Left hindlimb (tissue), 1 donor: ENCODE measurements at places on chromosomes 1 and 21.

GRCh38 chr1:36248250-36248894 lies 24.1 kb downstream of the THRAP3 start:
- DNase-seq: no peak

DNA sequence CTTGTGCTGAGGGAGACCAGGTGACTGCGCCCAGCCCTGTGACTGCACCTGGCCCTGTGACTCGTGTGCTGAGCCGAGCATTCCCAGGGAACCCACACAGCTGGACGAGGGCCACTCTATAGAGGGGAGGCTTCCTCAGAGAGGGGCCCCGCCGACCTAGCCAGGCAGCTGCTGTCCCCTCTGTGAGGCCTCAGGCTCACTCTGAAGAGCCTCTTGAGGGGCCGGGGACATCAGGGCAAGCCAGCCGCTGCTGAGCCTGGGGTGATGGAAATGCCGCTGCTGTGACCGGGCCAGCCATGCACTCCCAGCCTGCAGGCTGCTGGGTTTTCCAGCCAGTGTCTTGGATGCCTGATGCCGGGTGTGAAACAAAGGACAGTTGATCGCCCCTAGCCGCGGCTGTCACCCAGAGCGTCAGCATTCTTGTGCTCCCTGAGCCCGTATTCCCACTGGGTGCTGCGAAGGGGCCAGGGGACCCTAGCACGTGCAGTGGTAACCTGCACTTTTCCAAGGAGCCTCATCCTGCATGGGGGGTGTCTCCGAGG lies 17.5 kb downstream of the PFKL start:
- DNase-seq: no peak

DNA sequence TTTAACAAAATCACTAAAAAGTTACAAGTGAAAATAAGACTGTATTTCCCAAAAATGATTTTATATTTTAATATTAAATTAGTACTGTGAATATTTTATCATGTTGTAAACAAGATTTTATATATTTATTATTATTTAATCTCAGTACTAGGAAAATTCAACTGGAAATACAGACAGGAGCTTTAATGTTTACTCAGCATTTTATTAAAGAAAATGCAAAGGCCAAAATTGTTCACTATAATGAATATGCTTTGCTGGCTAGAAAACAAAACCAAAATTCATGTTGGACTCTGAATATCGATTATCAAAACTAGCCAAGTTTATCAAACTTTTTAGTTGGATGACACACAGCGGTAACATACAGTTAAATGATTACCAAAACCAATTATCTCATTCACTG lies 782.3 kb downstream of the AMY1C start:
- DNase-seq: no peak

GRCh38 chr1:226123212-226123560 lies 60.7 kb downstream of the H3-3A start:
- no peak for DNase-seq

- peak; percentile 68 for DNase-seq
Observed at GRCh38 chr1:201309416-201309815, 26.1 kb downstream of the PKP1 start.

GRCh38 chr1:40944326-40944725 lies 35.2 kb upstream of the CTPS1 start:
- no peak for DNase-seq

DNA sequence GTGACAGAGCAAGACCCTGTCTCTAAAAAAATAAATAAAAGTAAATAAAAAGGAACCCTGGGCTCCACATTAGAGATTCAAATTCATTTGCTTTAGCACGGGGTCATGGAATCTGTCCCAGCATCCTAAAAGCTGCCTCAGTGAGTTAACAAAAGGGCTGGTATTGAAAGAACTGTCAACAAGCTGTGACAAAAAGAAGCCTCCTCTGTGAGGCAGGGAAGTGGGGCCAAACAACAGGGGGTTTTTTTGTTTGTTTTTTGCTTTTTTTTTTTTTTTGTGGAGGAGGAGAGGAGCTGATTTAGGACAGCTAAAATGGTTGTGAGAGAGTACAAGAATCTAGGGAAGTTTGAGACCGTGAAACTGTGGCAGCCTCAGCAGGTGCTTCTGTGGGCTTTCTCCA lies 115.7 kb downstream of the LIPI start:
- no peak for DNase-seq

GRCh38 chr1:209657140-209657879 lies 5.1 kb upstream of the LAMB3 start:
- no peak for DNase-seq

GRCh38 chr21:37865156-37865555 lies 51.1 kb downstream of the KCNJ6 start:
- DNase-seq: no peak
